PC-9 (cell line): ENCODE measurements at places on chromosomes 5 and 9.

GRCh38 chr9:70924895-70925547, 196.4 kb downstream of the TRPM3 start:
- peak; percentile 24 for DNase-seq

DNA sequence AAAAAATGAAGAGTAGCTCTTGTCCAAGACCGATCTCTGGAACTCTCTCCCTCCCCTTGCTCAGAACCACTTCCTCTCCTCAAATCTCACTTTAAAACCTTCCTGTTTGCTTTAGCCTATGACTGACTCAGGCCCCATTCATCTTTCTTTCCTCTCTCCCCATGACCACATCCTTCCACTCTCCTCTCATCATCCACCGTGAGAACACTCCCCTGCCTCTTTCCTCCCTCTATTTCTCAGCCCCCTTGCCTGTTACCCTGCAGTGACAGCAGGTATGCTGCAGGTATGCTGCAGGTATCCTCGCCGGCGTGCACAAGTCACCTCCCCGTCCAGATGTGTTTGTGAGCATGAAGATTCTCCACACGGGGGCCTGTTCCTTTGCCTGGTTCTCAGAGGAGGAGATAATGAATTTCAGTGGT, 505.3 kb downstream of the CCDC171 start:
- no peak for DNase-seq

DNA sequence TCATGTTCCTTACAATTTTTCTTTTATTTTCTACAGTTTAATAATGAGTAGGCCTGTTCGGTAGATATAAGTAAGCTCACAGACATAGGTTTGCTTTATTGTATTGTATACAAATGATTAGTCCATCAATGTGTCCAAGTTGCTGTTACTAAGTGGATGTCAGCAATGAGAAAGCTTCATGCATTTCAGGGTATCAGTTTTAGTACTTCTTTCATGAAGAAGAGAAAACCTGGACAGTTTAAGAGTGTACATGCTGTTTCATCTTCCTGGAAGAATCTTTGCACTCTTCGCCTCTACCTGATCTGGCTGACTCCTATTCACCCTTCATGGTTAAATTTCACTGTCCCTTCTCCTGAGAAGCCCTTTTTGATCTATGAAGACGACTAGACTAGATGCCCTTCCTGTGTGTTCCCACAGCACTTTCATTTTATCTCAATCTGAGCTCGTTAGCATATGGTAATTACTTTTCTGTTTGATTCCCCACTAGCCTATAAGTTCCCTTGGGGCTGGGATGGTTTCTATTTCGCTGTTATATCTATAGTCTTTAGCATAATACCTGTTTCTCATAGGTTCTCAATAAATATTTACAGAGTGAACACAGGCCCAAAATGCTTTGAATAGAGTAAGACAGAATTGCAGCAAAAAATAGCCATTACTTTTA, 70.7 kb downstream of the CETN3 start:
- DNase-seq = no peak

GRCh38 chr5:16953729-16954128, 17.6 kb upstream of the MYO10 start:
- DNase-seq = no peak

DNA sequence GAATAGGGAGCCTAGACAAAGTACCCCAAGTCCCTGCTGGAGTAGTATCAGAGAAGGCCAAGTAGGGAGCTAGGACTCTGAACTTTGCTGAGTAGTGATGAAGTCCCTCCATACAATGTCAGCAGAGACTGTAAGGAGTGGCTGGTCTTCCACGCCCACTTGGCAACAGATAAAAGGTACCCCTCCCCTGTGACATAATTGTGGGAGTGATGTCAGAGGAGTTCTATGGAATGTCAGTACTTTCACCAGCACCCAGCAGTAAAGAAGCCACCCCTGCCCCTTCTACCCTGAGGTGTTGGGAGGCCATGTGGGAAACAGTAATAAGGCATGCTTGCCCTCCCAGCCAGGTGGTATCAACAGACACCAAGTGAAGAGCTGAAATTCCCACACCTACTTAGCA, 143.9 kb downstream of the SLIT3 start:
- DNase-seq = no peak

GRCh38 chr9:14670718-14671117, 22.5 kb downstream of the ZDHHC21 start:
- DNase-seq = no peak

DNA sequence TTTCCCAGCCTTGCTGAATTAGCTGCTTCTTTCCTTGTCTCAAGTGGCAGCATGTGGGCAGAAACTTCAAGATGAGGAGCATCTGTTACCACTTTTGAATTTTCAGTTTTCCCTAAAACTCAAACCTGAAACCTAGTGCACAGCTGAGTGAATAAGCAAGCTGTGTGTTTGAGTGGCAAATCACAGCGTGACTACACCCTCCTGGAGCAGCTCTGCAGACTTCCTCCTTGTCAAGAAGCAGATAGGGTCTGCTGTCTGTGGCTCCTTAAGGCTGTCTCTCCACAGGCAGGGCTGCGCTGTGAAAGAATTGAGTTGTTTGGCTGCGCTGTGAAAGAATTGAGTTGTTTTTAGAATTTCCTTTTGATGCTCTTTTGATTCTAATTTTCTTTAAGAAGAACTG, 179.7 kb upstream of the HAPLN1 start:
- no peak for DNase-seq

DNA sequence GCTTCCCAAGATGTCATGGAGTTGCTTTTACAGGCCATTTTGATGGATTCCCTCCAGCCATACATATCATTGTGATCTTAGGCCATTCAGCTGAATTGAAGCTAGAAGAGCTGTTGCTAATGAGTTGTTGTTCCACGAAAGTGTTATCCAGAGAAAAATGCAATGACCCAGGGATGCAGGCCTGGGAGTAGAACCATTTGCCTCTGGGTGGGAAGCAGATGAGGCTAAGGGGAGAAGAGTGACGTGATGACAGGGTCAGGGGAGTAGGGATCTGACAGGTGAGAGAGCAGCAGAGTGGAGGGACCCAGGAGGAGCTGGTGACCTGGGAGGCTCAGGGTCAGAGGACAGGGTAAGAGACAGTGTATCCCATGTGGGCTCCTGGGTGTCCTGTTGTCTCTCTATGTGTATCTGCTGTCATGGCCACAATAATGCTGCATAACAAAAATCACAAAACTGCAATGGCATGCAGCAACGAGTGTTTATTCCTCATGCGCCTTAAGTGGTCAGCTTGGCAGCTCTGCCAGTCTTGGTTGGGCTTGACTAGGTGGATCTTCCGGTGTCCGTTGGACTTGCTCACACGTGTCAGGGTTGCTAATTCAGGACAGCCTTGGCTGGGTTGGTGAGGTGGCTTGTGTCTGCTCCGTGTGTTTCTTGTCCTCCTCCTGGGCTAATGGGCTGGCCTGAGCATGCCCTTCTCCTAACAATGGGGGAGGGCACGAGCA, 90.6 kb downstream of the LIFR start:
- DNase-seq = no peak

DNA sequence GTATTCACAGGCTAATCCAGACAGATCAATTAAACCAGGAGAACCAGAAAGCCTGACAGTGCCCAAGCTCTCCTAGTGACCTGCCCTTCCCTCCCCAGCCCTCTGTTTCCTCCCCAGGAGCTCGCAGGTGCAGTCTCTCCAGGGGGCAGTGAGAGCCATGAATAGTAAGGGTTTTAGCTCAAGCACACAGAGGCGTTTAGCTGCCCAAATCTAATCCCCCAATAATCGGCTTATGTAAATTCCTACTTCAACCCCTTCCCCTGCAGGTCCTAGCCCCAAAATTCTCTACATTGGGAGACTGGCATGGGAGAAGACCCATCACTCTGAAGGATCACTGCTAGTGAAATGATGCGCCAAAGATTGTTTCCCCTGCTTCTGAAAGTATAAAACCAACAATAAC, 10.5 kb upstream of the TAL2 start:
- no peak for DNase-seq

- DNase-seq = no peak
These were observed 91.7 kb downstream of the SPATA31D1 start for GRCh38 chr9:82080265-82080664.
